ENCODE measurements at places on chromosomes 4 and X.
A peak's percentile ranks its signal among the peaks of the same experiment; 100 is the strongest.

GRCh38 chrX:68365341-68365740, 68.0 kb downstream of the OPHN1 start:
- DNase-seq: peak; percentile 2

DNA sequence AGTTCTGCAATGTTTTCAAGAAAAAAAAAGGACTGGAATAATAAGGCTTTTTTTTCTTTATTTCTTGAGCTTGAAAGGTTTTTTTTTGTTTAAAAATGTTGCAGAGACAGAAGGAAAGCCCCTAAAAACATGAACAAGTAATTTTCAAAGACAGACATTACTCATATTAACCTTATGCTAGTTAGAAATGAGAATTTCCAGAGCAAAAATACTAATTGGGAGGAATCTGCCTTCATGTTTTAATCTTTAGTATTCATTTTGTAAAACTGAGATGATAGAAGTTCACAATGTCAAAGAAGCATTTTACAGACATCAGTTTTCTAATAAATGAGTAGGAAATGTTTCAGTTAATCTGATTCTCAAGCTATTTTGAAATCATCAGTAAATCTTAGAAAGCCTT, 1805.3 kb downstream of the PCDH7 start:
- no peak for DNase-seq

DNA sequence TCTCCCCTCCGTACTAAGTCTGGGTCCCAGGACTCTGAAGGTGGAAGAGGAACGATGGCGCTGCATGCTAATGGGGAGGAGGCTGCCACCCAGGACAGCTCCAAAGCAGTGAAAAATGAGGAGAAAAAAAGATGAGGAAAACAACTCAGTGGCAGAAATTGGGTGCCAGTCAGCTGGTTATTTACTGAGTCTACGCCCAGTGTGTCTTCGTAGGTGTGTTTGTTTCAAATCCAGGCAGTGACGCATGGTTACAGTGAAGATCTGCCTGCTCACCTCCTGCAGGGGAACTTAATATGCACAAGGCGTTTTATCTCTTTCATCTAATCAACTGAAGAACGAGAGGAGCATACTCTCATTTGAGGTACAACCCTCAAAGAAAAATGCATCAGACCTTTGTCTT, 70.9 kb upstream of the FBXW7 start:
- DNase-seq: no peak

DNA sequence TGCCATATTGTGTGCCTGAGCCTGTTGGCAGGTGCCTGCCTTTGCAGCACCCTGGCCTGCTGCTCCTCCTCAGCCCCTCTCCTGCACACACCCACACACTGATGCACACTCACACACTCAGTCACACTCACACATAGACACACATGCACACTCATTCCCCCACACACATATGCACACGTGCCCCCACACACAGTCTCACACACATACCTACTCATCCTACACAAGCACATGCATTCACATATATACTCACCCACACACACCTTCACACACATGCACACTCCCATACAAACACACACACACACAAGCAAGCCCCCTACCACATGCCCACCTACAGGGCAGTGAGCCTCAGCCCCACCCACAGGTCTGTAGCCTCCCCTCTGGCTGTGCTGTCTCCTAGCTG, 245.0 kb downstream of the EVC2 start:
- DNase-seq: no peak

- DNase-seq: no peak
Observed at GRCh38 chr4:133178956-133179355, 29.9 kb downstream of the PCDH10 start.

GRCh38 chrX:16039363-16039762, 84.0 kb upstream of the GRPR start:
- no peak for DNase-seq

- no peak for DNase-seq
Observed at GRCh38 chr4:40822420-40823166, 72.8 kb downstream of the NSUN7 start.

- DNase-seq: no peak
Observed at GRCh38 chr4:67282749-67283148, 262.6 kb downstream of the CENPC start.

GRCh38 chr4:143296397-143297067, 40.1 kb upstream of the GAB1 start:
- no peak for DNase-seq

DNA sequence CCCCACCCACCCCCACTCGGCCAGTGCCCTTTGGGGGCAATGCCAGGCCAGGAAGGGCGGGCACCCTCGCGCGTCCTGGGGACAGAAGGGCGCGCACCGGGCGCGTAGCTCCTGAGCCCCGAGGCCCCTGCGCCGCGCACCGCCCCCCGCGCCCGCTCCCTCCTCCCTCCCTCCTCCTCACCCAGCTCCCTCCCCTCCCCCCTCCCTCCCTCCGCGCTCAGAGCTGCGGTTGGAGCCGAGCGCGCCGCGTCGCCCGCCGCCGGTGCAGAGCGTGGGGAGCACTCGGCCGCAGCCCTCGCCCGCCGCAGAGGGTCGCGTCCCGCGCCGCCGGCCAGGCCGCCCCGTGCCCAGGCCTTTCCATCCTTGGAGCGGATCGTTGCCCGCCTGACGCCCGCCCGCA, at the start of gene ATP2B3:
Gene ATP2B3 (plus strand): TSS at position 220 of the 400 bp plus-strand sequence. CDS start 18,606 bp downstream, outside the sequence.
- no peak for DNase-seq

GRCh38 chr4:183333202-183333601, 11.0 kb upstream of the CLDN24 start:
- no peak for DNase-seq

DNA sequence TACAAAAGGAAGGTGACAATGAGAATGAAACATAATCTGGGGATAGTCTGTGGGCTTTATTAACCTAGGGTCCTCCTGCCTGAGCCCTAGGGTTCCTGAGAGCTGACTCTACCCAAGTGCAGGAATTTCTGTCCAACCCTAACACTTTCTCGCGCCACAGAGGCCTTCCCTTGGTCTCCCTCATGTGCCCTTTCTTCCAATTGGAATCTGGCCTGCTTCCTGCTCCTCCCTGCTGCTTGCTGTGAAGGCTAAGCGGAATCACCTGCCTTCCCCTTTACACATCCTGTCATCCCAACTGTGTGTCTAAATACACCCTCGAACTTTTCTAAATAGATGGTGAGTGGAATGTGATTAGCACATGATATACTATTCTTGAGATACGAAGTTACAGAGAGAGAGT, 5.9 kb downstream of the MAGEA11 start:
- DNase-seq: no peak

DNA sequence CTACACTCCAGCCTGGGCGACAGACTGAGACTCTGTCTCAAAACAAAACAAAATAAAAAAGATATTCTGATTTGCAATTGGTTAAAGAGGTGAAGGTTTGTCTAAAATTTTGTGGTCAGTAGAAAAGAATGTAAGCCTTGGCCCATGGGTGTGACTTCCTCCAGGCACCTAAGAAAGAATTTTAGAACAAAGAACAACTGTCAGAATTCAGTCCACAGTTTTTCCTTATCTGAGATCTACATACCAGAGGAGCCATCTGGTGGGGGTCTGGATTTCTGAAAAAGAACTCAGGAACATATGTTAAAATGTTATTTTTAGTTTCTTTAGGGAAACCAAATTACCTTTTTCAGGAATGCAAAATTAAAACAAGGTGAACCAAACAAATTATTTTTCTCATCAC, 434.1 kb downstream of the ANKRD50 start:
- DNase-seq: no peak

GRCh38 chr4:159103384-159103990, 608 bp downstream of the RAPGEF2 start:
- peak; percentile 23 for DNase-seq

DNA sequence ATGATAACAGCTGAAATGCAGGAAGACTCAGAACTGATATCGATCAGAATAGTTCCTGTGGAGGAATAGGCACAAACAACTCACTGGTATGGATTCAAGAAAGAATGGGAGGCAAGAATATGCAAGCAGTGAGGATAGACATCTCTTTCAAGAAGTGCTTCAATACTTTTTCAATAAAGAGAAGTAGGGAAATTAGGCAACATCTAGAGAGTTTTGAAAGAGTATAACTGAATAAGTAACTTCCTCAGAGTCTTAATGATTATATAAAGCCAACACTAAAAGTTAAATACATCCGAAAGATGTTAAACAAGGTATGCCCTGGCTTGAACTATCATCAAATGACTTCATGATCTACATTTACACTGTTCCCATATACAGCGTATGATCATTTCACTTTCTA, 1443.0 kb downstream of the PCDH7 start:
- DNase-seq: no peak

DNA sequence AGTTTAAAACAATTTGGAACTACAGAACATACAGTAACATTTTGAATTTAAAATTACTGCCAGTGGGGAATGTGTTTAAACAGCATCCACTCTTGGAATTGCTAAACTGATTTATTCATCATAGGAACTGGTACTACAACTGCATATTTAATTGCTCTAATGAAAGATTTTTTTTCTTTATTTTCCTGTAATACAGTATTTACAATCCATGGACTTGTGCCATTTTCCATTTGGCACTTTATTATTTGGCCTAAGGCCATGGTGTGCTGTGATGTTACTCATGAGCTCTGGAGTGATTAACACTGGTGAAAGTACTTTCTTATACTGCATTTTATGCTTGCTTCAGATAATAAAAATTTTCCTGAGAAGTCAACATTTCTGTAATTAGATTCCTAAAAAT, 69.7 kb upstream of the NUDT6 start:
- no peak for DNase-seq

- DNase-seq: no peak
Observed at GRCh38 chrX:40153345-40154249, 55.8 kb upstream of the BCOR start.

DNA sequence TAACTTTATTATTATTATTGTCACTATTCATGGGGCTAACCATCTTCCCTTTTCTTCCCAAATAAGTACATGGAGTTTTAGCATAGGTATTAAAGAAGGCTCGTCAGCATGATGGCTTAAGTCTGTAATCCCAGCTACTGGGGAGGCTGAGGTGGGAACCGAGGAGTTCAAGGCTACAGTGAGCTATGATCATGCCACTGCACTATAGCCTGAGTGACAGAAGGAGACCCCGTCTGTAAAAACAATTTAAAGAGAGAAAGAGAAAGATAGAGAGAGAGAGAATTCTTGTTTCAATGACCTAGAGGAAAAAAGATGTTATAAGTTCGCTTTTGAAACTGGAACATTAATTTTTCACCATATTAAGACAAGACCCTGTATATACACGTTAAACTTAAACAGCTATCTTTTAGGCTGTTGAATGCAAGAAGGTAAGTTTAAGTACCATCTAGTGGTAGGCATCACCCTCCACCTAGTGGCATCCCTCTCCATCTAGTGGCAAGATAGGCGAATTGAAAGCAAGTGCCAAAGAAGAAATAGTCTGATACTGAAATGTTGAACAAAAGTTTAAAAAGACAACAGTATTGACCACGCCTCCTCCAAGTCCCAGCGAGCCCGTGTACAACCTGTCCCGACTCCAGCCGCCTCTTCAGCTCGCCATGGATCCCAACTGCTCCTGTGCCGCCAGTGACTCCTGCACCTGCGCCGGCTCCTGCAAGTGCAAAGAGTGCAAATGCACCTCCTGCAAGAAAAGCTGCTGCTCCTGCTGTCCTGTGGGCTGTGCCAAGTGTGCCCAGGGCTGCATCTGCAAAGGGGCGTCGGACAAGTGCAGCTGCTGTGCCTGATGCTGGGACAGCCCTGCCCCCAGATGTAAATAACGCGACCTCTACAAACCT, 26.0 kb upstream of the YTHDC1 start:
- DNase-seq: peak; percentile 42
